Left hindlimb (tissue), 1 donor: ENCODE measurements at places on chromosomes 2 and 18.

- DNase-seq = no peak
Observed at GRCh38 chr18:57846258-57846657, 43.1 kb upstream of the ATP8B1 start.

DNA sequence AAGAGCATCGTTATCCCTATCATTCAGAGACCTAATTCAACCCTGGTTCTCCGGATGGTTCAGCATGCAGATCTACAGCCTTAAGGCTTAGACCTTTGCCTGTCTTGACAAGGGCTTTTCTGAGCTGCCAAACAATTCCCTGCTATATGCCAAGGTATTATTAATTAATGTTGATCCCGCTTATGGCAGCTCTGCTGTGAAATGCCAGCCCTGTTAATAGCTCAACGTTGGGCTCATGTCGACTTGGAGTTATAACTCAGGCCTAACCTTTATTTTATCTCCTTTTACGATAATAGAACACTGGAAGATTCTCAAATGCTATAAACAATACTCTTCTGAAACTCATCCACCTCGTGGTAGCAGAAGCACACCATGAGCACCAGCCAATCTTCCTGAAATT is 188.6 kb downstream of the TMEM247 start:
- no peak for DNase-seq

DNA sequence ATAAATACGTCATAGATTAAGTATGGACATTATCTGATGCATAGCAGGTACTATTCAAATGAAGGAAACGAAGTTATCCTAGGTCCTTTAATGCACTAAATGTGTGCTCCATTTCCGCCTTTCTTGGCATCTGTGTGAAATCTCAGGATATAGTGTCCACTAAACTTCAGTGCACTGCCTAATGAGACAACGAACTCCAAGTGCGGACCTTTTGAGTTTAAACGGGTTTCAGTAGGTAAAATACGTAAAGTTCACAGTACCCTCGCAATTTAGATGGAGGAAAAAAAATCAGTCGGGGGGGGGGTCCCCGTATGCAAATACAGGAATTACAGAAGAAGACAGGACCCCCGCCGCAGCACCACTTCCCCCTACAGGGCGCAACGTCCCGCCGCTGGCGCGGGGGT is 729 bp upstream of the REL start:
- DNase-seq = no peak

DNA sequence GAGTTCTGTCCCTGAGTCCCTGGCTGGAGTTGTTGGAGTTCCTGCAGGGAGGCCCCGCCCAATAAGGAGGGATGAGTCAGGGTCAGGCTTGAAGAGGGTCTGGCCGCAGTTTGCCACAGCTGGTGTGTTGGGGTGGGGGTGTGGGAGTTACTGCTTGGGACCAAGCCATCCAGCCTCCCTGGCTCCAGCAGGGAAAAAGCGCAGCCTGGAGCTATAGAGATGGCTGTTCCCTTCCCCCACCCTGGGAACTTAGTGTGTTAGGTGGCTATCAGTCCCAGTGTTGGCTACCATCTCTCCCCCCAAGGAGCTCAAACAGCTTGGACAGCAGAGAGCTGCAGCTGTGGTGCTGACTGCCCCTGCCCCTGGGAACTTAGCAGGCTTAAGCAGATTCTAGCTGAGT is 13.2 kb upstream of the TANK start:
- no peak for DNase-seq

- DNase-seq = no peak
Observed at GRCh38 chr2:3911882-3912455, 208.6 kb downstream of the DCDC2C start.

DNA sequence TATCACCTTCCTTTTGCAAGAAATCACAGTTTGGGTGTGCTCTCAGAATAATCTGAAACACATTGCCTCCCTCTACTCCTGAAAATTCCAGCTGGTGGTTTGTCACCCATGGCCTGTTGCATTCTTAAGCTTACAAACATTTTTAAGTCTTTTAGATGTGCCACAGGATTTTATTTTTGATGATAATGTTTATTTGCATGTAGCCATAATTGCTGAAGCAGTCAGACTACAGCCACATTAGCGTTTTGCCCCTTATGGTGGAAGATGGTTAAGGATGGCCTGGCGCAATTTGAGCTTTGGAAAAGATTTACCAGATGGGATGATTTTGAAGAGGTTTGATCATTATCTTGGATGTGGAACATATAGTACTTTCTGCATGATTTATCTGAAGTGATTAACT is 439.5 kb downstream of the MEIS1 start:
- no peak for DNase-seq

- DNase-seq = no peak
Observed at GRCh38 chr18:45670281-45670962, 53.6 kb upstream of the SLC14A1 start.

- no peak for DNase-seq
Observed at GRCh38 chr18:41395695-41396094, 559.3 kb upstream of the PIK3C3 start.

DNA sequence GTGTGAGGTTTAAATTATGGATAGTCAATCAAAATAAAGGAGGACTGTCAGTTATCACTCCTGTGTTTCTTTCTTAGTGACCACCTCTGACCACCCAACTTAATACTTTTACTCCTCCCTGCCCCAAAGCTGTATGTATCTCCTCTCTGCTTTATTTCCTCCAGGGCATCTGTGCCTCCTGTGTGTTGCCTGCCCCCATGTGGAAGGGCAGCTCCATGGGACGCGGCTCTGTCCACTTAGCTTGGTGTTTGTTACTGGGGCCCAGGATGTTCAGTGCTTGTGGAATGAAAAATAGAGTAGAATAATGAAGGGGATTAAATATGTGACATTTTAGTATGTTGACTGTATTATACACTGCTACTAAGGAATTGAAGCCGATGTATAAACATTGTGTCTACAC is 9.8 kb downstream of the ACP1 start:
- DNase-seq = no peak

DNA sequence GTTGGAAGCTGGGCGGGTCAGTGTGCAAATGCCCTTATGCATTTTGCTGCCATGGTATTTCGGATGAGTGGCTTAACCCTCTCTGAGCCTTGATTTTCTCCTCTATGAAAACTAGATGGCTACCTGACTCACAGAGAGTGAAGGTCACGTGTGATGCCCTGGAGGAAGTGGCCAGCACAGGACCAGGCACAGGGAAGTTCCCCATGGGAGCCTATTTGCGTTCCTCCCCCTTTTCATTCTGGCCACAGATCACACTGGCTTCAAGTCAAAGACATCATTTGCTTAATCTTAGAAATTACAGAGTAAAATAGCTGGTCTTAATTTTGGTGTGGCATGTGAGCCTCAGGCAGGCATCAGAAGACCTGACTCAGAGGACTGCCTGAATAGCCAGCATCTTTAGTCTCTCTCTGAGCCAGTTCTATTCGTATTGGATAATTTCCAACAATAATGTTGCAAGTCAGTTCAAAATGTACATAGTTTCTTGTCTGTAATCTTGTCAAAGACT is 57.6 kb upstream of the CD302 start:
- no peak for DNase-seq

- DNase-seq = no peak
Observed at GRCh38 chr2:109231996-109232705, 103.1 kb downstream of the SH3RF3 start.

DNA sequence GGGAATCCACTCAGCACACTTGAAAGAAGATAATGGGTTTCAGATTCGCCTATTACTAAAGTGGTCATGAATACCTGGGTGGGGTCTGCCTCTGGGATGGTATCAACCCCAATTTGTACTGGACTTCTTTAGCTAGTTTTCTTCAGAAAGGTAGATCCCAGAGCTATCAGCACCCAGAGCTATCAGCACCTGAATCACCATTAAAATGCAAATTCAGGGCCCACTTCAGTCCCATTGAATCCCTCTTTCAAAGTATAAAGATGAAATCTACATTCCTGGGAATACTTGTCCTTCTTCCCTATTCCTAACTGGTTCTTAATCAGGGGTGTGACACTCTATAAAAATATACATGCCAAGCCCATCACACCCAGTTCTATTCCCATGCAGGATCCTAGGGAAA is 914.3 kb downstream of the DCC start:
- no peak for DNase-seq

GRCh38 chr2:20094955-20095354 is 43.5 kb upstream of the LAPTM4A start:
- DNase-seq = no peak

- no peak for DNase-seq
Observed at GRCh38 chr2:135785032-135785431, 43.4 kb downstream of the UBXN4 start.

DNA sequence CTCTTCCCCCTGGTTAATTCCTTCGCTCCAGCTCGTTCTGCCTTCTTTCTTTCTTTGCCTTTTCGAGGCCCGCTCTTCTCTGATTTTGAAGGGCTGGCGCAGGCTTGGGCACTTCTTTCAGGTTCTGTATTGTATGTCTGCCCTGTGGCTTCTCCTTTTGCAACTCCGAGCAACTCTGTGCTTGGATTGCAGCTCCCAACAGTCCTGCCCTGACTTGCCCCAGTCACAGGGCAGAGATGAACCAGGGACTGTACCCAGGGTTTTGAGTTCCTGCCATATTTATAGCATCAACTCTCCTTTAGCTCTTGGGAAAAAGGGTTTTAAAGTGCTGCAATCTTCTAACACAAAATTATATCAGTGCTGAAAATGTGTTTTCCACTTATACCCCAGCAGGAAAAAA is 31.1 kb upstream of the CD8A start:
- no peak for DNase-seq

DNA sequence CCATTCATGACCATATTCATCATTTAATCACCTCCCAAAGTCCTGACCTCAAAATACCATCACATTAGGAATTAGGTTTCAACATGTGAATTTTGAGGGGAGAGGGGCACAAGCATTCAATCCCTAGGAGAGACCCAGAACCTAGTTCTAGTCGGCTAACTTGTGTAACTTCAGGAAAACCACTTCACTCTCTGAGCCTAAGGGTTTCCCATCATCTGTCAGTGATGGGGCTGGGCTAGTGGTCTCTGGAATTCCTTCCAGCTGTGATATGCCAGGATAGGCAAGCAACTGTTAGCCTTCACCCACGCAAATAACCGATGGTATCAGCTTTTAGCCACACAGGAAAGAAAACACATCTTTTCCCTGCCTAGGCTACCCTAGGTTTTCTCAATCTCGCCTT is 52.5 kb upstream of the MEX3C start:
- DNase-seq = no peak

DNA sequence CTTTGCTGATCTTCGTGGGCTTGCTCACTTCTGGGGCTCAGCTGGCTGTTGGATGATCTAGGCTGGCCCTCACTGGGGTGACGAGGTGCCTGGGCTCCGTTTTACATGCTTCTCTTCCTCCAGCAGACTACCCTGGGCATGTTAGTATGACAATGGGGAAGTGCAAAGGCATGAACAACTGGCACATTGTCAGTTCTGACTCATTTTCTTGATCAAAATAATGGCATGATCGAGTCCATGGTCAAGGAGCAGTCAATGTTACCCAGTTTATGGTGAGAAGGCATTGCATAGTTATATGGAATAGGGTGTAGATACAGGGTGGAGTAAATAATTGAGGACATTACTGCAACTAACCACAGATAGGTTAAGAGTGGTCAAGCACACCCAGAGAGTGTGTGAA is 10.0 kb upstream of the UPP2 start:
- DNase-seq = no peak

DNA sequence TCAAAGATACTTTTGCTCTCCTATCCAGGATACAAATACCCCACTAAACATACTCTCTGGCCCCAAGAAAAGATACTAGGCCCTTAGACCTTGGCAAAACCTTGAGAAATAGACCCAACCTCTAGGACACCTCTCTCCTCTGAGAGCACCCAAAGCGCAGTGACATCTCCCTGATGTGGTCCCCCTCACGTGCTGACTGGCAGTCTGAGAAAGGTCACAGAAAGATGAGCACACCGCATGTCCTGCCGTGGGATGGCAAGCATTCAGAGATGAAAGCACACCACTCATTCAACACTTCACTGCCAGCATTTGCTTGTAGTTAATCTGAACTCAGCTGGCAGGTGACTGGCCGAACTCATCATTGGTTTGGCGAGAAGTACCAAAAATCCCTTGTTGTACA is 6.1 kb upstream of the TBC1D8 start:
- no peak for DNase-seq

DNA sequence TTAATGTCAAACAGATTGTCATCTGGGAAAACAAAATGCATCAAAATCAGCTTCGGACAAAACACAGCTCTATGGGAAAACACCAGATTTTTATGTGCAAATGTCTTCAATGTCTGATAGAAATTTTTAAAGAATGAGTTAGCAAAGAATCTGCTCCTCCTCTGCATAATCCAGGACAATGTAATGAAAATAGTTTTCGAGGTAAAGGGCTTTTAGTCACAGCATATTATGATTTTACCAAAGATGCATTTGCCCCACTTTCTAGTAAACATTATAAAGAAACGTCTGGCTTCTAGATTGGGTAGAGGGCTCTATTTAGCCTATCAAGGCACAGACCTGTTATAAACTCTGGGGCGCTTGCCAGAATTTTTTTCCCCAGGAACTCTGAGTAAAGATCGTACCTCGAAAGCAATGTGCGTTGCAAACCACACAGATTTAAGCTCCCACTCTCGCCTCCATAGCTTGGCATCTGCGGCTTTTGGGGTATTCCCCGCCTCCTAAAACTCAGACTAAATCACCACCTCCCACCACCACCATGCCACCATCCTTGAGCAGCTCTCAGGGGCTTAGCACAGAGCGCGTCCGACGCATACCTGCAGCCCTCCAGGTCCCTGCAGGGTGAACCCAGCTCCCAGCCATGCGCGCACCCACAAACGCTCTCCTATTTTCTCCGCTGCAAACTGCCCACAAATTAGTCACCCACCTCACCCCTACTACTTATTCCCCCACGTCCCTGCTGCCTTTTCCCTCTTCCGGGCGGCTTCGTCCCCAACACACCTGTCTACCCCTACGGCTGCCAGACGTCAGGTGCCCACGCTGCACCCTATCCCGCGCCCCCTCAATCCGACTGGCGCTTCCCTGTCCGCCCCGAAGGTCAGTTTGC is 829 bp downstream of the ACVR1C start:
- no peak for DNase-seq

GRCh38 chr2:45636008-45636407 is 15.5 kb upstream of the PRKCE start:
- no peak for DNase-seq

DNA sequence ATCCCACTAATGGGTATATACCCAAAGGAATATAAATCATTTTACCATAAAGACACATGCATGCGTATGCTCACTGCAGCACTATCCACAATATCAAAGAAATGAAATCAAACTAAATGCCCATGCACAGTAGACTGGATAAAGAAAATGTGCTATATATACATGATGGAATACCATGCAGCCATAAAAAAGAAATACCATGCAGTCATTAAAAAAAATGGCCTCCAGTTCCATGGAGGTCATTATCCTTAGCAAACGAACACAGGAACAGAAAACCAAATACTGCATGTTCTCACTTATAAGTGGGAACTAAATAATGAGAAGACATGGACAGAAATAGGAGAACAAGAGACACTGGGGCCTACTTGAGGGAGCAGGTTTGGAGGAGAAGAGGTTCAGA is 53.6 kb upstream of the SERTAD2 start:
- no peak for DNase-seq

DNA sequence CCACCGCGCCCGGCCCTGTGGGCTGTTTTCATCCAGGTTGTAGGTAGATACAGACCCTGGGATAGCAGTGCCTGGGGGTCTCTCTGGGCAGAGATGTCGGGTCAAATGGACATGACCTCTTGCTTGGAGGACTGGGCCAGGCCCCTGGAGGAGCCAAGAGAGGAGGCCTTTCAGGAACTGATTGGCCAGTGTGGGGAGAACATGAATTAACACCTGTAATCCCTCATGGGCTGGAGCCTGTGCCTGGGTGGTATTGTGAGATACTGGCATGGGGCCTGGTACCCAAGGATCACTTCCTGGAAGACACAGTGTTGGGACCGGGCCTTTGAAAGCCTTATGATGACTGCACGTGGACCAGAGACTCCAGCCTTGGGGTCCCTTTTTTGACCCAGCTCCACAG is 158.7 kb upstream of the SKOR2 start:
- DNase-seq = no peak
